ENCODE measurements at places on chromosomes 6 and 20.

- no peak for DNase-seq
Measured at GRCh38 chr6:83879746-83880145, 20.3 kb downstream of the CYB5R4 start.

- DNase-seq: no peak
Measured at GRCh38 chr6:127058027-127058426, 60.4 kb upstream of the RSPO3 start.

DNA sequence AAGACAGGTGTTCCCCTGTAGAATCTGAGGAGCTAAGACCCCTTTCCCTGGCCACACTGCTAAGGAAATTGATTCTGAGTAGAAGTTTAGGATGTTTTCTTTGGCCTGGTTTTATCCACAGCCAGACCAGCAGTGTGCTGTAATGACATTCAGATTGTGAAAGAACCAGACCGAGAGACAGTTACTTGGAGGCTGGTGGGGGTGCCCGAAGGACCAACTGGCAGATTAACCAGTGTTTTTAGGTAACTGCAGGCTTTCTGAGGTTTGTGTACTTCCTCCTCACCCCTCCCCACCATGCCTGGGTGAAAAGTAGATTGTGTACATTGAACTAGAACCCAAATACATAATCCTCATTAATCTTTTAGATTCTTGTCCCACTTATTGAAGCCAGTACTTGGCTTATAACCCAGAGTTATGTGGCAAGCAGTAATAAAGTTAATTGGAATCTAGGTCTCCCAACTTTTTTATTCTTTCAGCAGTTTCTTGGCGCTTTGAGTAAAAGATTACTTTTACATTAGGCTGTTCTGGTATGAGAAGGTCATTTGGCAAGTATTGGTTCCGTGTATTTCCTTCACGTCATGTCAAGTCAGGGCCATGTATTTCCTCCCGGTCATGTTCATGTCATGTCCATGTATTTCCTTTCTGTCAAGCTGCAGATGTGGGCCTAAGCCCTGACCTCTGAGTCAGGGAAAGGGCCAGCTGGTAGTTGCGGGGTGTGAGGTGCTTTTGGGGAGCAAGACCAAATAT, 93.7 kb downstream of the TCP11 start:
- no peak for DNase-seq

- no peak for DNase-seq
Measured at GRCh38 chr6:77092971-77093370, 370.3 kb downstream of the HTR1B start.

DNA sequence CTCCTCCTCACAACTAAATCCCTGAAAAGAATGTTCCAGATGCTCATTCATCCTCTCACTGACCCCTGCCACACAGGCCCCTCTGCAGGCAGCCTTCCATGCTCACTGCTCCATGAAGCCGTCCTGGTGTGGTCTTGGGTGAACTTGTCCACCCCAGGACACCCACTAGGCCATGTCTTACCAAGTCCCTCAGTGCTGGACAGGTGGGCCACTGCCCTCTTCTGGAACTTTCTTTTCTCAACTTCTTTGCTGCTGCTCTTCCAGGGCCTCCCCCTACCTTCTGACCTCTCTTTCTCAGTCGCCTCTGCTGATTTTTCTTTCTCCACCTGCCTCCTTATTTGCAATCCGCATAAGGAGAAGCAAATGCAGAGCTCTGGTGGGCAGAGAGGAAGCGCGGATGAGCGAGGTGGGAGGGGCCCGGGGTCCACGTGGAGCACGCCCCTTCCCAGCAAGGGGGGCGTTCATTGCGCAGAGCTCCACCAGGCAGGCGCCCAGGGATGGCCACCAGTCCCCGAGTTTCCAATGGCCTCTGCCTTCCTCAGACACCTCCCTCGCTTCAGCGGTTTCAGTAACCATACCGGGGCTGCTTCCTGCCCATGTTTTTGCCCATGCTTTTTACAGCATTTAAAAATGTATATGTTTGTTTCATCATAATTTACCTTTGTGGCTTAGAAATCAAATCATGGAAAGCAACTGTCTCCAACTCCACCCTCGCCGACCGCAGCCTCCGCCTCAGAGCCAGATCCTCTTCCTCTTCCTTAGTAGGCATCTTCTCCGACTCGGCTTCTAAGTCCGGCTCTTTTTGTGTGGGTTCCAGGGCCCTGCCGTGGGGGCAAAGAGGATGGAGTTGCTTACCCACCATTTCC, 129.6 kb downstream of the ZDHHC14 start:
- DNase-seq: no peak

DNA sequence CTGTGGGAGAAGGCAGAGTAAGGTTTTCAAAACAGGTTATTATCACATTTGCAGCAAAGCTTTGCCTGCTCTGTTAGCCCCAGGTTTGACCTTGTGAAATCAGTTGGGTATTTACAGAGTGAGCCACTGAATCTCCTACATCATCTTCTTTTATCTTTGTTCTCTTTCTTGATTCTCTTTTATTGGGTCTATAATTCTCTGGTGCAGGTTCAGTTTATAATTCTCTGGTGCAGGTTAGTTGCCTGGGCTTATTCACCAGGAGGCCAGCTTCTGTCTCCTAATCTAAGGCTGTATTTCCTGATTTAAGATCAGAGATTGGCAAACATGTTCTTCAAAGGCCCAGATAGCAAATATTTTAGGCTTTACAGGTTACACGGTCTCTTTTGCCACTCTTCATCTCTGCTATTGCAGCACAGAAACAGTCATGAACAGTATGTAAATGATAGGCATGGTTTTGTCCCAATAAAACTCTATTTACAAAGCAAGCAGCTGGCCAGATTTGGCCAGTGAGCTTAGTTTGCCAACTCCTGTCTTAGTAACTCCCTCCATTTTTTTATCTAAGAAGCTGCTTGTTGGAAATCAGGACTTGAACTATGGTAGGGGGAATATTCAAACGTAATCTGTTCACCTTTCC, 205.0 kb upstream of the RIMS1 start:
- DNase-seq: no peak

DNA sequence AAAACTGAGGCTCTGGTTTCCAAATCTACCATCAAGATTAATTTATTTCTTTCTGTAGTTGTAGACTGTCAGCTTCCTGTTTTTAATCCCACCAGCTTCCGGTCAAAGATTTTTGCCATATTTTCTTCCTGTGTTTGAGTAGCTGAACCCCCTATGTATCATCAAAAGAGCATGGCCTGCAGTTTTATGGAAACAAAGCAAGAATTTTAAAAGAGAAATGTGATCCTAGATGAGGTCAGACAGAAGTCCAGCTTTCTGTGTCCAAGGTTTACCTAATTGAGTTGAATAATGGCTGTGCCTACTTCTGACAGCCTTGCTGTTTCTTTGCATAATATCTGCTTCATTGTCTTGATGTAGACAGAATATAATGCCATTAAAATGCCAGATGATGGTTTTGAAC, 163.7 kb downstream of the CARMIL1 start:
- no peak for DNase-seq
